HCT116 (cell line): ENCODE measurements at places on chromosomes 11 and 22.
A peak's percentile ranks its signal among the peaks of the same experiment; 100 is the strongest.

- H3K4me1 ChIP-seq = peaks cover 32% of the 10 kb centered on the region
- H3K27me3 ChIP-seq = no peaks in the 10 kb centered on the region
- peak overlapping the region; percentile 46 for H3K4me3 ChIP-seq
- peak overlapping the region; percentile 97 for H3K27ac ChIP-seq
- no peaks in the 10 kb centered on the region for H3K36me3 ChIP-seq
- DNase-seq = peak; percentile 93
Measured at GRCh38 chr11:108497317-108498045, 703 bp downstream of the POGLUT3 start.

DNA sequence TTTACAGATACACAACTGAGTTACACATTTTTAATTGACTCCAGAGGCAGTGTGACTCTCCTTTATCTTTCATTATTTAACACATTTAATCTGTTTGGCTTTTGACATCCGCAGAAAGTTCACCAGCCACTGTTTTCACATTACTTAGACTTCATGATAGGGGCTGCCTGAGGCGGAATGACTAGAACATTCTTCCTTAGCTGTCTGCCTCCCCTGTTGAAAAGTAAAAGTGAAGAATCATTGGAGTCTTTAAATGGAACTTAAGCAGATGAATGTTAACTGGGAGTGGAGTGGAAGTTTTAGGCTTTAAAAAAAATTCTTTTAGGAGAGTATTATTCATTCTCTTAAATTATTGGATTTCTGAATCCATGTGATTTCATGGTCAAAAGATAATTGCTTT, 229.2 kb upstream of the MTNR1B start:
- H3K4me1 ChIP-seq = no peaks in the 10 kb centered on the region
- no peak overlapping the region for H3K4me3 ChIP-seq
- H3K36me3 ChIP-seq = no peaks in the 10 kb centered on the region
- no peak for DNase-seq
- no peak overlapping the region for H3K27ac ChIP-seq

DNA sequence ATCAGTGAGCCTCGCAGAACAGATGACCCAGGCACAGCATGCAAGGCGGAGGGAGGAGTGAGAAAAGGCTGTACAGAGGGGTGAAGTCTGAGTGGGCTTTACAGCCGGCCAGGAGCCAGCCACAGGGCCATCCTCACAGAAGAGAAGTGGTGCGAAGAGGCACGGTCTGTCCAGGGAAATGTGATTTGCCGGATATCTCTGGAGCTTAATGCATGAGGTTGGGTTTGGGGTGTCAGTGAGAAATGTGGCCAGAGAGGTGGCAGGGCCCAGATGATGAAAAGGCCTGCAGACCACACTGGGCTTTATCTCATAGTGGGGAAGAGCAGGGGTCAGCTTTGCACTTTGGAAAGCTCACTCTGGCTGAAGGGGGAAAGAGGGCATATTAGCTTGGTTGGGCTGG, 255.2 kb downstream of the BUD13 start:
- no peak overlapping the region for H3K4me3 ChIP-seq
- no peak overlapping the region for H3K27ac ChIP-seq
- H3K4me1 ChIP-seq = no peaks in the 10 kb centered on the region
- DNase-seq = no peak
- peaks cover 40% of the 10 kb centered on the region for H3K27me3 ChIP-seq

- H3K4me3 ChIP-seq = no peak overlapping the region
- H3K27ac ChIP-seq = no peak overlapping the region
- peaks cover 10% of the 10 kb centered on the region for H3K27me3 ChIP-seq
- no peaks in the 10 kb centered on the region for H3K4me1 ChIP-seq
- no peaks in the 10 kb centered on the region for H3K36me3 ChIP-seq
Measured at GRCh38 chr11:126821827-126822226, 178.7 kb downstream of the KIRREL3 start.

DNA sequence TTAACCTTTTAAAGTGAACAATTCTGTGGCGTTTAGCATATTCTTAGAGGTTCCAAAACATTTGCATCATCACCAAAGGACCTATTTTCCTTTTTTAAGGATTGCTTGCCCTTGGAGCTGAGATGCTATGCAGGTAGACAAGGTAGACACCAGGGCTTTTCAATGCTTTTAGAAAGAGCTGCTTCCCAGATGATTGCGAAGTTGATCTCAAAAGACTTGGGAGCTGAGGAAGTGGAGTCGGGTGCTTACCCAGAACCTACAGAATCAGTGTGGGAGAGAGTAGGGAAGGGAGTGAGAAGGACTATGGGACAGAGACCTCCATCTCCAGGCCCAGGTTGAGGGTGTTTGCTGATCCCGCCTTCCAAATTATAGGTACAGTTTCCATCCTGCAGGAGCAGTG, 11.1 kb upstream of the ALX4 start:
- H3K27ac ChIP-seq = no peak overlapping the region
- DNase-seq = no peak
- no peak overlapping the region for H3K4me3 ChIP-seq
- H3K4me1 ChIP-seq = no peaks in the 10 kb centered on the region
